ENCODE measurements at places on chromosomes 12 and 14.
A peak's percentile ranks its signal among the peaks of the same experiment; 100 is the strongest.

DNA sequence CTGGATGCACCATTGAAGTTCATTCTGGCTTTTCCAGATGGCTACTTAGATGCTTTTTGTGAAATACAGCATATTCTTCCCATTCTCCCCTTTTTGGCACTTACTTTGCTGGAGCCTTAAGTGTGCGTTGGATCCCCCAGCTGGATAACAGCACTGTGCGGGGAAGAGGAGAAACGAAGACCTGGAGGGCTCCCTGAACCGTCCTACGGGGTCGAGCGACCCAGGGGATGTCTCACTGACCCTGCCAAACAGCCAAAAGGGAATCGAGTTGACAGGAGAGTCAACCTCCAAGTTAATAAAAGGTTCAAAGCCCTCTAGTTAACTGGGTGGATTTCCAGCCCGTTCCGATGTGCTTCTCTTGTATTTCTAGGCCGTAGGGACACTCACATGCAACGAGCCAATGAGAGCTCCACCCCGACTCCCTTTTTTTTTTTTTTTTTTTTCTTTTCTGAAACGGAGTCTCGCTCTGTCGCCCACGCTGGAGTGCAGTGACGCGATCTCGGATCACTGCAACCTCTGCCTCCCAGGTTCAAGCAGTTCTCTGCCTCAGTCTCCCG is 1.0 kb upstream of the CAMKK2 start:
- DNase-seq: peak; percentile 63

GRCh38 chr12:110857528-110857927 is 10.7 kb downstream of the CCDC63 start:
- DNase-seq: no peak

DNA sequence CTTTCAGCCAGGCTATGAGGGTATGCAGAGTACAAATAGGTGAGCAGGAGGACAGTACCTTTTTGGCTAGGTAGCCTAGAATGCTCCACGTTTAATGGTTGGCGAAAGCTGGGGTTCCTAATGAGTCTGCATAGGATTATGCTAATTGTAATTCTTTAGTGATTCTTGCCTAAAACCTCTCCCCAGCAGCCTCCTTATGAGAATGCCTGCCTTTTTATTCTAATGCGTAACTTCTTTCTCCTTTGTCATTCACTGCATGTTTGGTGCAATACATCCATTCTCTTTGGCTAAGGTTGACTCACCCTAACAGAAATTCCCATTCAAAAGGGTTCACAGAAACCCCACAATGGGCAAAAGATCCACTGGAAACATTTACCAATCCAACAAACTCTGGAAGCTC is 752.2 kb downstream of the FSCB start:
- no peak for DNase-seq

GRCh38 chr12:7001921-7002591 is 16.2 kb downstream of the LPCAT3 start:
- no peak for DNase-seq

DNA sequence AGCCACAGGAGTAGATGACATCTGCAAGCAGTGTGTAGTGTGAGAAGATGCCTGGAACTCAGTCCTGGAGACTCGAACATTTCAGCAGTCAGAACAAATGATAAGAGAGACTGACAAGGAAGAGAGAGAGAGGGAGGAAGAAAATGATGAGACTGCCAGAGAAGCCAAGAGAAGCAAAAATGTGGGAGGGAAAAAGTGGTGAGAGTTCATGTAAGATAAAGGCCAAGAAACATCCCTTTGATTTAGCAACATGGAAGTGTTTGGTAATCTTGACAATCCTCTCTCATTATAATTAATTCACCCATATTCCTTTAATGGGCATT is 42.6 kb downstream of the LIMA1 start:
- DNase-seq: no peak

GRCh38 chr12:97404543-97404942 is 58.1 kb upstream of the RMST start:
- DNase-seq: peak; percentile 53

GRCh38 chr12:89484470-89484869 is 40.1 kb downstream of the GALNT4 start:
- DNase-seq: no peak

GRCh38 chr14:22814941-22815713 is at the start of gene SLC7A7:
Gene SLC7A7 (minus strand): TSS chr14:22815435. CDS start chr14:22813398, 2,037 bp downstream.
- DNase-seq: peak; percentile 28

DNA sequence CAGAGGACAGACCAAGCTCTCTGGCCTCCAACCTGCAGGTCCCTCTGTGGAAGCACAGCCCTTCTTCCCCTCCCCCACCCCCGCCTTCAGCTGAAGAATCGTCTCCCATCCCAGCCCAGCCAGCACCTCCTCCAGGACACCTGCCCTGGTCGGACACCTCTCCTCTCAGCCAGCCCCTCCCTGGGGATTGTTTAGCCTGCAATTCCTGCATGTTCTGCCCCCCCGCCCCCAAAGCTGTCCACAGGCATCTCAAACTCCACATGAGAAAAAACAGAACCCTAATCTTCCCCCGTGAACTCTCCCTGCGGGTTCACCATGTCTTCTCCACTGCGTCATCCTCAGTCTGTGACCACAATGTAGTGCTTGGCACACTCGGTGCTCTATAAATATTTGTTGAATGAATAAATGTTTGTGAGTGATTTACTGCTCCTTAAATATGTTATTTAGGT is 24.1 kb downstream of the PRIMA1 start:
- DNase-seq: no peak

- no peak for DNase-seq
These were observed 68.6 kb upstream of the DIO3 start for GRCh38 chr14:101492716-101493115.

- DNase-seq: no peak
These were observed 8.9 kb downstream of the DPPA3 start for GRCh38 chr12:7719946-7720730.

- no peak for DNase-seq
These were observed 487 bp upstream of the MGST1 start for GRCh38 chr12:16346958-16347357.

- DNase-seq: no peak
These were observed 635.6 kb upstream of the TBX3 start for GRCh38 chr12:115319446-115320040.

DNA sequence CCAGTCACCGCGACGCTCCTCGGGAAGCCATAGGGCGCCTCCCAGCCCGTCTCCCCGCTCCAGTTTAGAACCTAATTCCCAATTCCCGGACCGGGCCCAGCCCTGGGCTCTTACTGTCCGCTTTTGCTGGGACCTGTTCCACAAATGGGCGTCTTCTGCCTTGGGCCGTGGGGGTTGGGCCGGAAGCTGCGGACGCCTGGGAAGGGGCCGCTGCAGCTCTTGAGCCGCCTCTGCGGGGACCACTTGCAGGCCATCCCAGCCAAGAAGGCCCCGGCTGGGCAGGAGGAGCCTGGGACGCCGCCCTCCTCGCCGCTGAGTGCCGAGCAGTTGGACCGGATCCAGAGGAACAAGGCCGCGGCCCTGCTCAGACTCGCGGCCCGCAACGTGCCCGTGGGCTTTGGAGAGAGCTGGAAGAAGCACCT is 797 bp downstream of the UNG start:
- no peak for DNase-seq

GRCh38 chr12:30268041-30268440 is 427.6 kb downstream of the IPO8 start:
- no peak for DNase-seq

DNA sequence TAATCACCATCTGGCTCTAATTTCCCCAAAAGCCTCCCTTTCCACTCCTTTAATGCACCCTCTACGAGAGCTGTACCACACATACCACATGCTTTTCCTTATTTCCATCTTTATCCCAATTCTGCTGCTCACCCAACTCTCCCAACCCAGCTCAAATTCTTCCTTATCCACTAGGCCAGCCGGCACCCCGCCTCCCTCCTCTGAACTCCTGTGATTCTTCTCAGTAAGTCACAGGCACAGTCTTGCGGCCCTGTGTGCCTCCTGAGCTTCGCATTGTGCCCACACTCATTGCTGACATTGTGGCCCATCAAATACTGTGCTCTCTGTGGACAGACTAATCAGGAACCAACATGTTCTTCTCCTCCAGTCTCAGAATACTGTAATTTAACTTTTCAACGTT is 45.4 kb downstream of the APPL2 start:
- no peak for DNase-seq

DNA sequence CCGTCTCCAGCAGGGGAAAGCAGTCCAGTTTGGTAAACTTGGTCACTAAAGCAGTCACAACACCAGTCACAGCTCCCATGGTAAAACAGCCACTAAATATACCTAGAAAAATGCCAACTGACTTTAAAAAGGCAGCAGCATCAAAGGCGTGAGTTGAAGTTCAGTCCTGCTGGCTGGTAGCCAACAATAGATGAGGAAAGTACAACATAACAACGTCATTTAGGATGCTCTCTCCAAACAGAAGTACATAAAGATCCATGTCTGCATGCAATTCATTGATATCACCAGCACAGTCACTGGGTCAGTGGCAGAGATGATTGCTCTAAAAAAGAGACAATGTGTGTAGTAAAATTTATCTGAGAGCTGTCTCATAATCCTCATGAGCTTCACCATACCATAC is 59.3 kb upstream of the TMPO start:
- DNase-seq: no peak

- DNase-seq: no peak
These were observed 178.0 kb downstream of the FOXN3 start for GRCh38 chr14:89239023-89239422.

DNA sequence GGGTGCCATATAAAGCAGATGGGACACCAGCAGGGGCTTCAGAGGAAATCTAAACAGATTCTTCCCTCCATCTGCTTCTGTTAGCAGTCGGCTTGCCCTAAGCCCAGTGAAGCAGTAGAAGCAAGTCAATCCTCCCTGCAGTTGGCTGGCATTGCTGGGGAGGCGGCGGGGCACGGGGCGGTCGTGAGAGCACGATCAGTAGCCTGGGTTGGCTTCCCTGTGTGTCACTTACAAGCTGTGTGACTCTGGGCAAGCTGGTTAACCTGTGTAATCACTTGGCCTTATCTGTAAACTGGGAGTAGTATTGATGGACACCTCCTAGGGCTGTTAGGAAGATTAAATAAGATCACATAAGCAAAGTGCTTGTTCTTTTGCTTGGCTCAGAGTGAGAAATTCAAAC is 19.4 kb downstream of the MYRFL start:
- peak; percentile 98 for DNase-seq

DNA sequence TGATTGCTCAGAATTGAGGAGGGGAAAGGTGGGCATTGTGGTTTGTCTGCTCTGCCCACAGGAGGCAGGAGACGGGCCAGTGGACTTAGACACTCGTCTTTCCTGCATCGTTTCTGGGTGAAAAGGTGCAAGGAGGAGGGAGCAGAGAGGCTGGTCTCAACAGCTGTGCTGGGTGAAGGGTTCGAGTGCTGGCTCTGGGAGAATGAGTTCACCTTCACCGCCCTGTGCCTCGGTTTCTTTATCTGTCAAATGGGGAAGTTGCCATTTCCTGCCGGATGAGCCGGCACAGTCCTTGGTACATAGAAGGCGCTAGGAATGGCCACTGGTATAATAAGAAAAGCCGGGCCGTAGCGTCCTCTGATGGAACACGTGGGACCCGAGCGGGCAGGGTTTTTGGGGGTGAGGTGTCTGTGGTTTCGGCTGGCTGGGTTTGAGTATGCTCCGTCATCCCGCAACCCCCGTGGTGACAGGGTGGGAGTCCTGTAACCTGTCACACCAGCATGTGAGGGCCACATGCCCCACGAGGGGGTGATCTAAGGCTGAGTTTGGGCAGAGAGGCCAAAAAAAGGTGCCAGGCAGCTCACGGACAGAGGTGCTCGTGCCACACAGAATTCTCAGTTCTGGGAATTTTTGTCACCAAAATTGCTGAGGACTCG is 7.3 kb downstream of the BCL7A start:
- DNase-seq: no peak

DNA sequence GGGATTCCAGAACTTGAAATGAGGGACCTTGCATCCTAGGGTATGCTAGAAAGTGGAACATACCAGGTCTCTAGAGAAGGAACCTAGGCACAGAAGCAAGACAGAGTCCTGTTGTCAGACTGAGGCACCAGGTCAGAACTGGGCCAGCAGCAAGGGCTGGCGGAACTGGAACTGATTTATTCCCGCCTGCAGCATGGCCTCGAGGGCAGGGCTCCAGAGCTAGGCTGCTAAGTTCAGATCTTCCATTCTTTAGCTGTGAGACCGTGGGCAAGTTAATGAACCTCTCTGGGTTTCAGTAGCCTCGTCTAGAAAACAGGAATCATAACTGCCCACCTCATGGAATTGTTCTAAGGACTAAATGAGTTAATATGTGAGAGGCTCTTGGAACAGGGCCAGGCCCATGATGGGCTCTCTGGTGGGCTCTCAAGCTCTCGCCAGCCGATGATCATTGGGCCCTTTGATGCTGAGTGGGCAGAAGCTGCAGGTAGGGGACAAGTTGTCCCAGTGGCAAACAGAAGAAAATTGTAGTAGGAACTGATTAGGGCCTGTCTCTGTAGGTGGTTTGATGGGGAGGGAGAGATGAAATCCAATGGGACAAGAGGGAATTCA is 199.8 kb downstream of the ZFP36L1 start:
- no peak for DNase-seq

GRCh38 chr14:31278883-31279282 is 71.3 kb upstream of the HECTD1 start:
- no peak for DNase-seq

- DNase-seq: no peak
These were observed 2.1 kb downstream of the KCNC2 start for GRCh38 chr12:75207338-75208083.

- no peak for DNase-seq
These were observed 13.9 kb upstream of the DCD start for GRCh38 chr12:54662026-54662425.

- DNase-seq: peak; percentile 43
These were observed 994.4 kb upstream of the SEL1L start for GRCh38 chr14:82528016-82528415.

- no peak for DNase-seq
These were observed 212.3 kb upstream of the FOXN3 start for GRCh38 chr14:89629383-89629782.

GRCh38 chr12:27237790-27238771 is 6.0 kb upstream of the STK38L start:
- DNase-seq: no peak

GRCh38 chr12:103851127-103851526 is 10.1 kb upstream of the NT5DC3 start:
- no peak for DNase-seq

DNA sequence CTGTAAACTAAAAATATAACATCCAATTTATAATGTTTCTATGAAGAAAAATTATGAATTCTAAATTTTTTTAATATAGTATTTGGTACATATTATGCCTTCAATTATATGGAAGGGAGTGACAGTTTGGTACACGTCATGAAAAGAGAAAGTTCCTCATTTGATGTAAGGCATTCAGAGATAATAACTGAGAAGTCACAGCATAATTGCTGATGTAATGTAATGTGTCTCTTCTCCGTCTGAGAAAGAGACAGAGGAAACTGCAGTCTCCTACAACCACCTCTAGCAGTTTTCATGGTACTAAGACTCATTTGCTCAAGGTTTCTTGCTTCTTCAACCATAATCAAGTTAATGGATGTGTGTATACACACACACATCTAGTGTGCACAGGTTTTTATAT is 2.3 kb upstream of the CD69 start:
- DNase-seq: no peak

GRCh38 chr12:98464190-98464589 is 51.2 kb upstream of the TMPO start:
- DNase-seq: no peak

DNA sequence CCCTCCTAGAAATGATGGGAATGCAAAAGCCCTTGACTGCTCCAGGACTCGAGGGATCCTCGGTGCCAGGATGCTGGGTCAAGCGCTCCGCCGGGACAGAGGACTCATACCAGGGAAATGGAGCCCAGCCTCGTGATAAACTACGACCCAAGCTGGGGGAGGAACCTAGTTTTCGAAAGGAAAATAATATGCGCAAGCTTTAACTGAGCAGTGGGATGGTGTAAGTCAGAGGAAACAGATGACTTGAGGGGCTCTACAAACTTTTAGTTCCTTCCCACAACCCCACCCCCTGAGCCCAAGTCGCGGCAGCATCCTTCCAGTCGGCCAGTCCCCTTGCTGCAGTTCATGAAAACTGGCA is 654 bp upstream of the SUPT16H start:
- no peak for DNase-seq

All from cerebellar cortex (tissue), 1 donor.